GM10248 (cell line): ENCODE measurements at places on chromosomes 6 and 20.

GRCh38 chr6:33761922-33762629 lies 15.4 kb upstream of the IP6K3 start:
- peak; percentile 64 for DNase-seq

- DNase-seq, result peak; percentile 40
Measured at GRCh38 chr6:30720738-30721197, 616 bp downstream of the TUBB start.

DNA sequence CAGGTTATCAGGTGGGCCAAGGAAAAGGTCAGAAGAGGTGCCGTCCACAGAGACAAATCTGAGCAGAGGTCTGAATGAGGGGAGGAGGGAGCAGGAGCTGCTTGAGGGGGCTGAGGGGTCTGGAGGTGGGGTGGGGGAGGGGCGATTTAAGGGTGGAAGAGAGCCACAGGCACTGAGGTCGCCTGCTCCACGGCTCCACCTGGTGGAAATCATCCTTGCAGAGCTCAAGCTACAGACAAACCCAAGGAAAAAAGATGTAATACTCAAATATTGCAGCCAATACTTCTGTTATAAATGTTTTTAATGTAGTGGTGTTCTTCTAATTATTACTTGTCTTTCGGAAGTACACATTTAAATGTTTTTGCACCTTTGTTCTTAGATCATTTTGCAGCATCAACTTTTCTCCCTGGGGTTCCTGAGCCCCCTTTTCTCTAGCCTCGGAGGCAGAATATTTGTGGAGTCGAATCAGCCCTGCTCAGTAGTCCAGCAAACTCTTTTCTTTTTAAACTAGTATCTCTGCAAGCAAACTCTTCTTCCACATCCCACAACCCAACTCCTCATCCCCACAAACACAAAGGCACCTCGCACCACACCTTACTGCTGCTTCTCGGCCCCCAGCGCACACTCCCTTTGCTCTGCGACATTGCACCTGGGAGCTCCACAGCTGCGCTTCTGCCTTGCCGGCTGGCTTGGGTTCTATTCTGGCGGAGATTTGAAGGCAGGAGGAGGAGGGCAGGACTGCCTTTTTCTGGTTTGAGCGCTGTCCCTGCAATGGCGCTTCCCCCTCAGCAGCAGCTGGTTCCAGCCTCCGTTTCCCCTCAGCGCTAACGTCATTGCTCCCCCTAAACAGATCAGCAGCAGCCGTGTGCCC lies 51.0 kb upstream of the TFAP2A start:
- peak; percentile 50 for DNase-seq

GRCh38 chr6:45002390-45003105 lies 325.6 kb upstream of the RUNX2 start:
- no peak for DNase-seq

DNA sequence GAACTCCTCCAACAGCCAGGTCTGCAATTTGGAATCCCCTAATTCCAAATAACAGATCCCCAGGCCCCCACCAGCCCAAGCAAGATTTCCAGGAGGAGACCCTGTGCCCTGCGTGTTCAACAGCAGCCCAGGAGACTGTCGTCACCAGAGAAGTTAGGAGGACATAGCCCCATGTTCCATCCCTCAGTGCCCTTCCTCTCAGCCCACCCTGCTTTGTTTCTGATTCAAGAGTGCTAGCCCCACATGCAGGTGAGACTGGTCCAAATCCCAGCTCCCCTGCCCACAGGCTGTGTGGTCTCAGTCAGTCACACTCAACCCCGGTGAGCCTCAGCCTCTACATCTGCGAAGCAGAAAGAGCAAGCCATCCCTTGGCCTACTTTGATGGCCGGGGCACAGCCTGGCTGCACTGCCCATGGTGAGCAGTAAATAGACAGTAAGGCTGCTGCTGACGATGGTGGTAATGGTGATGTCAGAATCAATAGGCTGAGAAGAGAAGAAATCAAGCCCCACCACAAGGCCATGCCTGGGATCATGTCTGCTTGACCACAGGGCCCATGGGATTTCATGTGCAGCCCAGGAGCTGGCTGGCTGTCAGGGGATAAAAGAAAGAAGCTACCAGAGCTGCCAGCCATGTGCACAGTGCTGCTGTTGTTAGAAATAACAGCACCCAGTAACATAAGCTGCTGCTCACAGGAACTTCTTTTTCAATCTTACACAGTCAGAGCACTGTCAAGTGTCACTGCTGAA lies 51.5 kb upstream of the NXT1 start:
- DNase-seq, result no peak

DNA sequence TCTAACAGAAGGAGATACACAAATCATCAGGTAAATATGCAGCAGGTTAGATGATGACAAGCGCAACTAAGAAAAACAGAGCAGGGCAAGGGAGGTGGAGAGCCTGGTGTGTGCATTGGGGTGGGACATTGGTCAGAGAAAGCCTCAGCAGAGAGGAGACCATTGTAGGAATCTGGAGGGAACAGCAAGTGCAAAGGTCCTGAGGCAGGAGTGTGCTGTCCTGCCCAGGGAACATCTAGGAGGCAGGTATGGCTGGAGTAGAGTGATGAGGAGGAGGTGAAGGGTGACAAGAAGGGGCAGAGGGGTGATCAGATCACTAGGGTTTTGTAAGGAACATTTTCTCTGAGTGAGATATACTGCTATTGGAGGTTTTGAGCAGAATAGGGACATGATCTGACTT lies 90.1 kb downstream of the NCR2 start:
- DNase-seq, result no peak

DNA sequence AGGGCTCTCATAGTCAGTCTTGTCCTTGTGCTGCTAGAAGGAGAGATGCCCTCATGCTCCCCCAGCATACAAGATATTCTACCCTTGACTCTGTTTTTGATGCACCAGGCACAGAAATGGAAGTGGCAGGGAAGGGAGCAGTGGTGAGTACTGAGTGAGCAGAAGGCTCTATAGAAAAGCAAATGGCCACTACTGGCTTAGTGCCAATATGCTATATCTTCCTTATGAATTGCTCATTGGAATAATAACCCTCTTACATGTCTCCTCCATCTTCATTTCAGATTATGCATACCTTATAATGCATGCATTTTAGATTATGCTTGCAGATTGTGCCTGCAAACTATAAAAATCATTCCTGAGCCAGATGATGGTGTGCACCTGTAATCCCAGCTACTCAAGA lies 82.8 kb downstream of the MAP3K5 start:
- no peak for DNase-seq

DNA sequence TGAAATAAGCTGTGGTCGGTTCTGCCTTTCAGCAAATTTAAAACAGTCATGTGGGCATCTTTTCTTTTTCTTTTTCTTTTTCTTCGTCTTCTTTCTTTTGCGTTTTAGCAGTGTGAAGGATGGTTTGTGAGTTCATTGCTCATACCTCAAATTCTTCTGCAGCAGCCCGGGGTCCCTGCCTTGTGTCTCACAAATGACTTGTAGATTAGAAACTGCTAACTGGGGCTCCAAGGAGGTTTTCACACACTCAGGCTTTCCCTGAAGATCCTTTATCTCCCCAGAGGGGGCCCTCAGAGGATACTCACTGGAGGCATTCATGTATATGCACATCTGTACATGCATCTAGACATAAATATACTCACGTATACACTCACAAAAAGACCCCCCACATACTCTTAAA lies 1.7 kb downstream of the SMOC2 start:
- no peak for DNase-seq

DNA sequence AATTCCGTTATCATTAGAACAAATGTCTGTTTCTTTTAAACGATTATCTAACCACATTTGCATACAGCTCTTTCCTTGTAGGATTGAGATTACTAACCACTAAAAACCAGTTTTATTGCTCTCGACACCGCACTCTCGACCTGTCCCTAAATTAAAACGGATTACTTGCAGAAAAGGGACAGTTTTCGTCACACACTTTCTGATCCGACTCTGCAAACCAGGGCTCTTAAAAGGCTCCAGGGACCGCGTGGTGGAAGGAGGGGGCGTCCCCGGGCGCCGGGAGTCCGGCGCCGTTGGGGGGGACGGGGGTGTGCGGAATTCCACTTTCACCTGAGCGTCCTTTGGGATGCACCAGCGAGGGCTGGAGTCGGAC lies 731 bp downstream of the MAK start:
- DNase-seq, result peak; percentile 28

GRCh38 chr6:44649365-44650025 lies 262.0 kb downstream of the CDC5L start:
- DNase-seq, result no peak

DNA sequence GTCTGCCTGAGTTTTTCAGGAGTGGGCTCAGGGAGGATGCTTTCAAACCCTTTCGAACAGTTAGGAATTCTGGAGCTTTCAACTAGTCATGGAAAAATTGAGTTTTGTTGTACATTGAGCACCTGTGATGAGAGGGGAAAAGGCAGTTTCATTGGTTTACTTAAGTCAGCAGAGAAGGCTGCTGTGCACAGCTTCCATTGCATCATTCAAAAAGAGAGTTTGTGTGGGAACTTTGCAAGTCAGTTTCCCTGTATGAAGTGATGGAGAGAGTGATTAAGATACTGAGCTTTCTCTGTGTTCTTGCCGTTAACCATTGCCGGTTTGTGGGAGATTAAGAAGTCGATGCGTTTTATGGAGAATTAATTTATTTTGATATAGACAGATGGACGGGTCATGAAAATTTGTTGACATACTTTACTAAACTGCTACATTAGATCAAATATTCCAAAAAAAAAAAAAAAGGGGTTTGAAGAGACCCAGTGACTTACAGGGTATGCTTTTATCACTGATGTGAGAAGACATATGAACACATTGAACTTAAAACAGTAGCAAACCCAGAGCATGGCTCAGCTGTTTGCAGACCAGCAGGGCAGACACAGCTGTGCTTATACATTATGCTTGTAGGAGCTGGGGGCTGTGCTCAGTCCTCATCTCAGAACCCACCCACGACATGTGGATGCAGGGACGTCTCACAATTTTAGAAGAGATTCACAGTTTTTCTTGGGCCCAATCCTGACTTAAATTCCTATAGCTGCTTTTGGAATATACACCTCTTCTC lies 234.1 kb downstream of the SOX4 start:
- no peak for DNase-seq

DNA sequence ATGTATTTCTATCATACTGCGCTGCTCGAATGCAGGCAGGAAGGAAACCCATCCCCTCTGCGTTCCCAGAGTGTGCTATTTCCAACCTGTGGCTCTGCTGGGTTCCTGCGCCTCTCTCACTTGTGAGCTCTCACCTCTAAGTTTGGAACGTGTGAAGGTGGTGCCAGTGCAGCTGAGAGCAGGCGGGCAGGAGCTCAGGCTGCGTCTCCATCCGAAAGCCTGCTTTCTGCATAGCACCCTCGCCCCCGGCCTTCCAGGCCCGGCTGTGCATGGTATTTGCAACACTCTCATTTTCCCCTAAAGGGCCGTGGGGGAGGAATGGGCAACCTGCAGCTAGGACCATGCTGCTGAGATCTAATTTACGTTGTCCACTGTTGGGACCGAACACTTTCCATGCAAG lies 288.0 kb upstream of the TSHZ2 start:
- DNase-seq, result no peak

GRCh38 chr6:40899684-40900155 lies 139.3 kb downstream of the UNC5CL start:
- no peak for DNase-seq

- no peak for DNase-seq
Measured at GRCh38 chr6:122998403-122998975, 2.5 kb downstream of the CLVS2 start.

DNA sequence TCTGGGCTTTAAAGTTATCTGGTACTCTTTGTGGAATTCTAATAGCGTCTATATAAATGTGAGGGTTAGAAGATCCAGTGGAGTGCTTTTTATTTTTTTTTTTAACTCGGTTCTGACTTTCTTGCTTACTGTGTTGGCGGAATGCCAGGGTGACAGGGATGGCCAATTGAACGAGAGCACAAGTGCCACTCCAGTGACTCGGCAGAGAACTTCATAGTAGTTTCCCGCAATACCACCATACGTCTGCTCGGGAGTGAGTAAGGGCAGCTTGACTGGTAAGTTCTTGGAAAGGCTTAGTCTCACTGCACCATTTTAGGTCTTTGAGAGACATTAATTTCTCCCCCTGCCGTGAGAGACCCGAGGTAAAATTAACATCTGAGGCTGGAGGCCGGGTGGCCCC lies 49.4 kb upstream of the TULP1 start:
- DNase-seq, result no peak

GRCh38 chr20:36091561-36092397 lies 62.8 kb upstream of the EPB41L1 start:
- no peak for DNase-seq

- DNase-seq, result no peak
Measured at GRCh38 chr6:27838945-27839625, 73.1 kb downstream of the OR2B2 start.

GRCh38 chr6:81894306-81894705 lies 141.8 kb upstream of the TENT5A start:
- DNase-seq, result no peak
